Fibroblast of skin of back (primary cell): ENCODE measurements at places on chromosomes 6 and 20.

- DNase-seq, result no peak
Measured at GRCh38 chr20:38205001-38205400, 39.9 kb upstream of the TGM2 start.

- no peak for DNase-seq
Measured at GRCh38 chr6:151313066-151313491, 73.3 kb downstream of the AKAP12 start.

DNA sequence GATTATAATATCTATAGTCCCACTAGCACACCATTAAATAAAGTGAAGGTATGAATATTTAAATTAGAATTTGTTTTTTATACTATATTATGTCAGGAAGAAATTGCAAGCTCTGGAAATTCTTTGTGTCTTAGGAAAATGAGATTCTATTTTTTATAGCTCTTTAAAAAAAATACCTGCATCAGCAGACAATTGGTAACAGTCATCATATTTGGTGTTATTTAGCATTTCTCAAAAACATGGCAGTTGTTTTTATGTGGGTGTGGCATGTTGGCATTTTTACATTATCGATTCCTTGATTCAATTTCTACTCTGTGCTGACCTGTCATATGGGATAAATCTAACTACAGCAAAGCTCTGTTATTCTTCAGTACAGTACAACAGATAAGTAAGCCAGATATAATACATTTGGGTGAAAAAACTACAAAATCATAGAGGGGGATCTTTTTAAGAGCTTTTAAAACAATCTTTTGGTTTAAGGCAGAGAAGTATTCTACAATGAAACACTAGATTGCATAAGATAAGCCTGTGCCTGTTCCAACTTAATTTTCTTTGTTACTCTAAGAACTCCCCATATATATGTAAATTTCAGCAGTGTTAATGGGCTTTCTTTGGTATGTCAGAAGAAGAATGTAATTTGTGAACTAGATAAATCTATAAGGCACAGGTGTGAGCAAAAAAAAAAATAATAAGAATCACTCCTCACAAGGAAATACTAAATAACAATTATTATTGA lies 71.5 kb downstream of the LAMA2 start:
- DNase-seq, result no peak

DNA sequence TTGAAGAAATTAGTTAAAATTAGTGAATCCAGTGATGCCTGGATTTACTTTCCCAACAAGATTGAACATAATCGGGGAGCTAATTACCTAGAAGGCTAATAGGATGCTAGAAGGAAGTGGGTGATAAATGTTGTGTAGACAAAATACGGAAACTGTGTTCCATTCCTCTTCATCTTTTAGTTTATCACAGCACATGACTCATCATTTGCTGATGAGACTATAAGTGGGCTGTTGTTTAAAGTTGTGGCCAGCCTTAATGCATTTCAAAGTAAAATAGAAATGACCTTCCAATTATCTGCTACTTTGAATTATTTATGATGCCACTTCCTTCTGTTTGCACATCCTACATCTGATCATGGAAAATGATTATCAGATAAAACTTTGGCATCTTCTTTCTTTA lies 43.4 kb downstream of the OGFRL1 start:
- DNase-seq, result no peak

DNA sequence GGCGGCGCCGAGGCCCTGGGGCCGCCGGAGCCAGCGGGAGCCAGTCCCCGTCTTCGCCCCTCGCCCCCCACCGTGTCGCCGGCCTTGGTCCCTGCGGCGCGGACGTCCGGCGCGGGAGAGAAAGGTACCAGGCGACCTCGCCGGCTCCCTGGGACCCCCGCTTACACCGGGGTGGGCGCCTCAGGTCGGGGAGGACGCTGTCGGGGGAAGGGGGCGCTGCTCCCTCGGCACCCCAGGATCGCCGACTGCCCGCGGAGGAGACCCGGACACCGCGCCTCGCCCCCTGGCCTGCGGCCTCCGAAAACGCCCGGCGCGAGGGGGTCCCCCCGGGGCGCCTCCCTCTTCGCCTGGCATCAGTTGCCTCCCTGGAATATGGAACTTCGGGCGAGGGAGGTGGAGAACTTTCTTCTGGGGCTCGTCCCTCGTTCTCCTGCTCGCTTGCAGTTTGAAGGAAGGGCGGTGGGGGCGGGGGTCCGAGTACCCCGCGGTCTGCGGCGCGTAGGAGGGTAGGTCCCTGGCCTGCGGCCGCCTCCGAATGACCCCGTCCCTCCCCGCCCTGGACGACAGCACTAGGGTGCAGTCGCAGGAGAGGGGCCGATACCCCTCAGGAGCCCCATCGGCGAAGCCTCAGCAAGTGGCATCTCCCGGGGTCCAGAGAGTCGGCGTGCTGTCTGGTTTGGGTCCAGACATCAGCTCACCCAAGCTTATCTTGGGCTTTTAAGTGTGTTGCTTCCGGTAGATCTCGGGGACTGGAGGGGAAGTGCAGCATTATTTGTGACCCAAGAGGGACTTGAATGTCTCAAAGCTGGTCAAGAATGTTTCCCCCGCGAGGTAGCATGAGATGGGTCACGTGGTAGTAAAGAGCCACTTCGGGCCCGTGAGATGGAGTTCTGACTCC lies 549 bp downstream of the ANKRD6 start:
- DNase-seq, result peak; percentile 34

GRCh38 chr6:8845690-8846089 lies 410.3 kb upstream of the SLC35B3 start:
- DNase-seq, result no peak

DNA sequence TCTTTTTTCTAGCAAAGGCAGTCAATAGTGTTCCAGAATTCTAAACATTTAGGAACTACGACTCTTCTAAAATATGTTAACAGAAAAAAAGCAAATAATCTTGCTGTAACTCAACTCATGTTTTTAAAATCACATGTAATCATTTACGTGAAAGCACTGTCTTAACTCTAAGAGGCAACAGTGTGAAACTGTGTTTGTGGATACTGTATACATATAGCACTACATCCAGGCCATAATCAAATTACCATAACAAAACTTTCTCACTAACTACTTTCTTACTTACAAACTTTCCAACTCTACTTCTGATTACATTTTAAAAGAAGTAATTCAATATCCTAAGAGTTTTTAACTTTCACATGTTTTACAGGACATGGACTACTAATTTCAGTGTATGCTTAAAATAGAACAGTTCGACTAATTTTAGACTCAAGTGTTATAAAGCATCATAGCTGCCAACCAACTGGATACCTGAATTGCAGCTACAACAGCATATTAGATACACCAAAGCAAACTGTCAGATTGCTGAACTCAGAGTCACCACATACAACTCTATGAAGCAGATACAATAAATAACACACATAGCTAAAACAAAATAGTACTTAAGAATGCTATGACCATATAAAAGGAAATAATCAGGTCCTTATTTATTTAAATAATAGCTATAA lies 121.6 kb upstream of the BEND6 start:
- no peak for DNase-seq

GRCh38 chr20:39263076-39263475 lies 300.9 kb downstream of the DHX35 start:
- no peak for DNase-seq

GRCh38 chr20:20564279-20564678 lies 148.2 kb downstream of the RALGAPA2 start:
- DNase-seq, result no peak

- no peak for DNase-seq
Measured at GRCh38 chr20:47361057-47361915, 4.8 kb upstream of the ZMYND8 start.

GRCh38 chr20:6075428-6076219 lies 21.8 kb upstream of the LRRN4 start:
- no peak for DNase-seq

DNA sequence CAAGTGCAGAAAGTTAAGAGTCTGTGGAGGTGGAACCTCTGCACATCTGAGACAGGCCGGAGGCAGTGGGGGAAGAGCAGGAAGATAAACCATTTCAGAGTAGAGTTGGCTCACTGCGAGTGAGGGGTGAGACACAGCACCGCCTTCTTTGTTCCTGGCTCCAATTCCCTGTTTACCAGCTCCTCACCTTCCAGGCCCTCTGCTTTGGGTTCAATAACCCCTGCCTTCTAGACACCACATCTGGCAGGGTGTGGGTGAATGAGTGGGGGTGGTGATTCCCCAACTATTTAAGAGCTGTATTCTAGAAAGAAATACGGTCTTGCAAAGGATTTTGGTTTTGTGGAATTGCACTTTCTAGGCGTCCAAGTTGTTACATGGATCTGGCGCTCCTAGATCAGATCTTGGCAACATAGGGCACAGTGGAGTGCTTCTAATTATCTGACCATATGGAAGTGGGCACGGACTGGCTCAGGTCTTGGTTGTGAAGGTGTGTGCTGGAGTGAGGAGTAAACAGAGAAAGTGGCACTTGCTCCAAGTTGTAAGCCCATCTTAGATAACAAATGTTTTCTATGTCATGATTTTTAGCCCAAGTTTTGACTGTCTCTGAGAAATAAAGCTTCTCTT lies 141.6 kb upstream of the NRN1 start:
- DNase-seq, result no peak

DNA sequence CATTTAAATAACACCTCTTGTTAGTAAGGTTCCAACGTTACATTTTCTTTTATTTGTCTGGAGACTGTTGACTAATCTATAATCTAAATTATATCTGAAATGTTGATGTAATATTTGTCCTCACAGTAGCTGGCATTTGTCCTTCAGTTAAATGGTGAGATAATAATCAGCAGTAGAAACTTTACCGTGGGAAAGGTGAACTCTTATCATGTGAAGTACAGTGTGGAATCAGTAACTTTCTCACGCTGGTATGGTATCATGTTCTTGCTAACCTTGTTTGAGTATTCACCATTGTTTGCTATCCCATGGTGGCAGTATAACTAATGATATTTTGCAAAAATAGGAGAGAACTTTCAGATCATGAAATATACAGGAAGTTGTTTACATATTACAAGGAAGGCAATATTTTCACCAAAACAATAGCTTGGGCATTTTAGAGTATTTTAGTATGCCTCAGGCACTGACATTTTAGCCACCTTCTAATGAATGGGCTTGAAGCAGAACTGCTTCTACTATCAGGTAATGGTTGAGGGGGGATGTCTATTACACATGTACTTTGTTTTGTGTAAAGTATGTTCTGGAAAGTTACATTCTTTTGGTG lies 4.8 kb downstream of the GMNN start:
- DNase-seq, result no peak

GRCh38 chr6:37693079-37693478 lies 4.6 kb downstream of the MDGA1 start:
- DNase-seq, result peak; percentile 33

DNA sequence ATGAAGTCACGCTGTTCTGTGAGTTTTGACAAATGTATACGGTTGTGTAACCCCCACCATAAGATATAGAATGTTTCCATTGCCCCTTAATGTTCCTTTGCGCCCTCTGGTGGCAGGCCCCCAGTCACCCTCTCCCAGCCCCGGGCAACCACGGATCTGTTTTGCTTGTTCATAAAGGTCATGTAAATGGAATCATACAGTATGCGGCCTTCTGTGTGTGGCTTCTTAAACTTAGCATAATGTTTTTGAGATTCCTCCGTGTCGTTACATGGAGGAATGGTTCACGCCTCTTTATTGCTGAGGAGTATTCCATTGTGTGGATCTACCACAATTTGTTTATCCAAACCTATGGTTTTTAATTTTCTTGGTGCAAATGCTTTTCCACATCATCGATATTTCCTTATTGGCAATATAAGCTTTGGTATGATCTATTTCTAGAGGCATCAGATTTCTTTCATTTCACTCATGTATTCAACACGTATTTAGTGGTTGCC lies 28.4 kb downstream of the LYRM2 start:
- peak; percentile 52 for DNase-seq

DNA sequence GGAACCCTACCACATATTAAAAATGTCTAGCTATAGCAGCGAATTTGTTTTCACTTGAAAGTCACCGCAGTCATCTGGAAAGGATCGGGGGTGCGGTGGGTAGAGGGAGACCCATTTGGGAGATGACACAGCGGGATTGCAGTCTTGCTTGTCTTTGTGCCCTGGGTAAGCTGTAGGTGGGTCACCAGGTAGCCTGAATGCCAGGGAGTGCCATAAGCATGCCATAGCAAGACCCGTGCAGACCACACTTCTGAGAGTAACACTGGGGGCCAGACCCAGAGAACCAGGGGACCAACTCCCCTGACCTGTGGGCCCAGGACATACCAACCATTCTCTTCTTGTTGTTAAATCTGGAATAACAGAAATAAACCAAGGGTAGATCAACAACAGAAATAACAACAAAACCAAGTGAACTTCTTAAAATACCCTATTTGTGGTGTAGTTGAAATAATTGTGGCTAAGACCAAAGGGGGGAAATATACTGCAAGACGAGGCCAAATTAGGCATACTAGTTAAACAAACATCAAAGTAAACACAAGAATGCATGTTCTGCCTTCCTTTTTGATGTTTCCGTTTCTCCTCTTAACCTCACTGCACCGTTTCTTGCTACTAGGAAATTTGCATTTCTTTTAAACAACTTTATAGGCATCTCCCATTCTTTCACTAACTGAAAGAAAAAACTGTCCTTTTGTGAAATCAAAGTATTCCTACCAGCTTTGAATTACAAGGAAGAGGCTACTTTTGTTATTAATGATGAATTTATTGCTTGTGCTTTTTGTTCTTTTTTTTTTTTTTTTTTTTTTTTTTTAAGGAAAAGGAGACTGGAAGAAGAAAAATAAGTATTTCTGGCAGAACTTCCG lies 128.2 kb downstream of the SASH1 start:
- no peak for DNase-seq

GRCh38 chr20:1012359-1013168 lies 10.5 kb upstream of the RSPO4 start:
- no peak for DNase-seq

GRCh38 chr6:106847116-106847515 lies 127.4 kb downstream of the CD24 start:
- DNase-seq, result no peak

GRCh38 chr20:57265997-57266290 lies 497 bp downstream of the BMP7 start:
- DNase-seq, result no peak

- DNase-seq, result no peak
Measured at GRCh38 chr6:2221726-2222274, 23.6 kb downstream of the GMDS start.

- DNase-seq, result peak; percentile 15
Measured at GRCh38 chr6:45949256-45949655, 66.4 kb downstream of the CLIC5 start.

DNA sequence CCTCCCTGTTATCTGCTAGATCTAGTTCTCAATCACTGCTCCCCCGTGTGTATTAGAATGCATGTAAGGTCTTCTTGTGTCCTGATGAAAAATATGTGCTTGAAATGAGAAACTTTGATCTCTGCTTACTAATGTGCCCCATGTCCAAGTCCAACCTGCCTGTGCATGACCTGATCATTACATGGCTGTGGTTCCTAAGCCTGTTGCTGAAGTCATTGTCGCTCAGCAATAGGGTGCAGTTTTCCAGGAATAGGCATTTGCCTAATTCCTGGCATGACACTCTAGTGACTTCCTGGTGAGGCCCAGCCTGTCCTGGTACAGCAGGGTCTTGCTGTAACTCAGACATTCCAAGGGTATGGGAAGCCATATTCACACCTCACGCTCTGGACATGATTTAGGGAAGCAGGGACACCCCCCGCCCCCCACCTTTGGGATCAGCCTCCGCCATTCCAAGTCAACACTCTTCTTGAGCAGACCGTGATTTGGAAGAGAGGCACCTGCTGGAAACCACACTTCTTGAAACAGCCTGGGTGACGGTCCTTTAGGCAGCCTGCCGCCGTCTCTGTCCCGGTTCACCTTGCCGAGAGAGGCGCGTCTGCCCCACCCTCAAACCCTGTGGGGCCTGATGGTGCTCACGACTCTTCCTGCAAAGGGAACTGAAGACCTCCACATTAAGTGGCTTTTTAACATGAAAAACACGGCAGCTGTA lies 73.4 kb downstream of the PTPN1 start:
- DNase-seq, result no peak

GRCh38 chr20:20207872-20208271 lies 155.5 kb downstream of the CFAP61 start:
- no peak for DNase-seq
